HT-29 (cell line): ENCODE measurements at places on chromosomes 7 and 10. TPM values are rescaled to one million over a fixed set of nuclear protein-coding genes. Genes with fewer than 3 reads are reported as not detected.

DNA sequence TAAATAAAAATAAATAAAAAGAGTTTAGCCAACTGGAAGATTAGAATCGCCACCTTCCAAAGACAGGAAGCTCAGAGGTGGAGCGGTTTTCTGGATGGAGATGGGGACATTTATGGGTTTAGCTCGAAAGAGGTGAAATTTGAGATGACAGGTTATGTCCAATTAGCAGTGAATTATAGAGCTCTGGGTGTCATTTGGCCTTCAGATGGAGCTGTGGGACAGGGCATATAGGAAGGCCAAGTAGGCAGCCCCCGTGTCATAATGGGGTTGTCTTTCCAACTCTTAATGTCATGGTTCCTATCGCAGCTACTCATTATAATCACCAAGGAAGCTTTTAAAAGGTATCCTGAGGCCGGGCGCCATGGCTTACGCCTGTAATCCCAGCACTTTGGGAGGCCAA lies 21.0 kb upstream of the EEPD1 start:
- no peak for DNase-seq

GRCh38 chr7:46247664-46248063 lies 326.6 kb upstream of the IGFBP3 start:
- DNase-seq: no peak

DNA sequence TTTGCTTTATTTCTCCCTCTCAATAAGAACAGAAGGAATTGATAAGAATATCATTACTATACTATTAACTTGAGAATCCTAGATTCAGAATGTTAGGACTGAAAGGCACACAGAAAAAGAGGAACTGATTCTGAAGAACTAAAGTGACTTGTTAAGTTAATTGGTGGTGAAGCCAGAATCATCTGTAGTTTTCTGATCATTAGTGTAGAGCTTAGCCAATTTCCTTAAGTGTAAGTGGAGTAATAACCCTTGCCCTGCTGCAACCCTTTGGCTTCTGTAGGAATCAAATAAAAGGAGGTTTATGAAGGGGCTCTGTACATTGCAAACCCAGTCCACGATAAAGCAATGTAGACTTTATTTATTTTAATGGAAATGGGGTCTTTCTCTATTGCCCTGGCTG lies 1186.0 kb downstream of the SORCS3 start:
- DNase-seq: no peak

NXPH1 gene
- not detected in 2 replicates for total RNA-seq

ASB10 gene
- not detected in 2 replicates for total RNA-seq

ZNF316 gene
- 32.8 and 35.9 TPM in 2 replicates for total RNA-seq

GRCh38 chr7:157439149-157439548 lies 102.3 kb downstream of the DNAJB6 start:
- no peak for DNase-seq

GRCh38 chr7:6161463-6162330 lies 110.7 kb downstream of the CYTH3 start:
- no peak for DNase-seq

WASHC2A gene
- 13.1 and 15.1 TPM in 2 replicates for total RNA-seq

LRGUK gene
- 0.03 TPM in 1 of 2 replicates, not detected in the other for total RNA-seq

GRCh38 chr7:150665896-150666295 lies 19.6 kb upstream of the GIMAP2 start:
- no peak for DNase-seq

DNA sequence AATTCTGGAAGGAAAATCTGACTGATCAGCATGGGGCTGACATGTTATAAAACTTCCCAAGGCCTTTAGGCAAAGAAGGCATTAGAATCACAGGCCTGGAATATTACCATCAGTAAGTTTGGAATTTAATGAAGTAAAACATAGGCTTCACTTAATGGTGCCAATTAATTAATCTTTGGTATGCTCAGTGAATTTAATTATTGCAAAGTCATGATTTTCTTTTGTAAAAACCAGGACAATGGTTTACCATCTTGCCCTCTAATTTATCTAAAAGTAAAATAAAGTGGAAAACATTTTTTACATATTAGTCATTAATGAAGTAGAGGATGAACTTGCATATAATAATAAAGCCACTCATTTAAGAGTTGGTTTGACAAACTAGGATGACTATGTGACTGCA lies 220.3 kb downstream of the SEC23IP start:
- no peak for DNase-seq

MICALL2 gene
- 151 and 155 TPM in 2 replicates for total RNA-seq
